ENCODE measurements at places on chromosomes 7 and 10. TPM values are rescaled to one million over a fixed set of nuclear protein-coding genes. Genes with fewer than 3 reads are reported as not detected.

DNA sequence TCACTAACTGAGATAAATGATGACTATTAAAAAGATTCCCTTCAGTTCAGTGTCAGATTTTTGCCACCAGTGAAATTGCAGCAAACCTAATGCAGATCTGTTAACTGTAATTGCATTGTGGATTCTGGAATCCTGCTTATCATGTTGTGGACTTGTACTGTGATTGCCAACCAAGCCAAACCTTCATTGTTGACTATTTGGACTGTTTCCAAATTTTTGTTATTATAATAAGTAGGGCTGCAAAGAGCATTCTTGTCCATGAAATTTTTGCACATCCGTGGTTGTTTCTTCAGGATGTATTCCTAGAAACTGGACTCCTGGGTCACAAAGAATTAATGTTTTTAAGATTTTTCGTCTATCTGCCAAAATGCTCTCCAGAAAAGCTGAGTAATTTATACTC is 281.6 kb upstream of the ZMIZ1 start:
- DNase-seq, result no peak

- no peak for DNase-seq
Observed at GRCh38 chr7:50771120-50772002, 11.3 kb downstream of the GRB10 start.

- no peak for DNase-seq
Observed at GRCh38 chr7:71021131-71021530, 110.8 kb upstream of the GALNT17 start.

Gene IKZF5
- total RNA-seq, result 15.3 TPM
